ENCODE measurements at places on chromosomes 16 and 17. TPM values are rescaled to one million over a fixed set of nuclear protein-coding genes. Genes with fewer than 3 reads are reported as not detected.

SLC5A11 gene
- not detected for total RNA-seq

DNA sequence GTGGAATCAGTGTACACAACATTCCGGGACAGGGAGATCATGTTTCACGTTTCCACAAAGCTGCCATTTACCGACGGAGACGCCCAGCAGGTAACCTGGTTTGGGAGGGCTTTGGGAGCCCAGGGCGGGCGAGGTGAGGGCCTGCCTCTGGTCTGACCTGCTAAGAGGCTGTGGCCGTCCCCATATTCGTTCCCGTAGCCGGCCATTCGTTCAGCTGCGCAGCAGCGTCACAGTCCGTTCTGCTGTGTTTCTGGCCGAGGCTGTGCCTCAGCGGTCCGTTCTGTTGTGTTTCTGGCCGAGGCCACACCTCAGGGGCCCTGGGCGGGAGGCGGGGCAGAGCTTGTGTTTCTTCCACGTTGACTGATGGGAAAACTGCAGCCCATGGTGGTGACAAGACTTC lies 68.0 kb downstream of the OR1D5 start:
- no peak for DNase-seq
- peaks cover 18% of the 10 kb centered on the region for H3K36me3 ChIP-seq
- no peaks in the 10 kb centered on the region for H3K27me3 ChIP-seq
- H3K4me1 ChIP-seq = no peaks in the 10 kb centered on the region

CCL5 gene
- total RNA-seq = 29.8 TPM

TPSG1 gene
- not detected for total RNA-seq

ZDHHC1 gene
- total RNA-seq = 3.8 TPM

DNA sequence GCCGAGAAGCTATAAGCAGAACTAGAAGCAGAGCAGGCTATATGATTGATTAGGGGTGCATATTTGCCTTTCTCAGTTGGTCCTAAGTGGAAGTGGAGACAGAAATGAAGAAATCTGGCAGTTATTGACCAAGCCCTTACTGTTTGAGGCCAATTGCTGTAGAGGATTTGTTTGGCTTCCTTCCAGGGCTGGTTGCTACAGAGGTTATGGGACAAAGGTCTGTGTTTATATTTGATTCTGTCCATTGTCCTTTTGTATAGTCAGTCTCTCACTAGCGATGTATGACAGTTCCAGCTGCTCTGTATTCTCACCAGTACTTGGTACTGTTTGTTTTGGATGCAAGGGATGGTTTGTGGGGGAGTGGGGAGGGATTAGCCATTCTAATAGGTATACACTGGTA lies 7.3 kb upstream of the ALOX15 start:
- H3K4me1 ChIP-seq = no peaks in the 10 kb centered on the region
- DNase-seq = no peak
- no peaks in the 10 kb centered on the region for H3K36me3 ChIP-seq
- H3K27ac ChIP-seq = no peak overlapping the region
- H3K4me3 ChIP-seq = no peak overlapping the region

GRCh38 chr17:851924-852323 lies 69.8 kb downstream of the MRM3 start:
- H3K4me3 ChIP-seq = no peak overlapping the region
- peak overlapping the region; percentile 31 for H3K27ac ChIP-seq
- no peak for DNase-seq
- no peaks in the 10 kb centered on the region for H3K27me3 ChIP-seq

- no peaks in the 10 kb centered on the region for H3K27me3 ChIP-seq
- H3K36me3 ChIP-seq = no peaks in the 10 kb centered on the region
- H3K27ac ChIP-seq = no peak overlapping the region
Observed at GRCh38 chr17:44257815-44258760, 9.8 kb downstream of the SLC4A1 start.

- H3K27ac ChIP-seq = no peak overlapping the region
- DNase-seq = no peak
- H3K4me1 ChIP-seq = peaks cover 10% of the 10 kb centered on the region
- no peaks in the 10 kb centered on the region for H3K27me3 ChIP-seq
- peaks cover 4% of the 10 kb centered on the region for H3K36me3 ChIP-seq
Observed at GRCh38 chr16:89691231-89691985, 4.9 kb downstream of the CDK10 start.
